Left ventricle myocardium inferior (tissue), 1 donor: ENCODE measurements at places on chromosomes 5 and 9.

- DNase-seq = no peak
Measured at GRCh38 chr9:36276781-36277181, 18.5 kb upstream of the GNE start.

DNA sequence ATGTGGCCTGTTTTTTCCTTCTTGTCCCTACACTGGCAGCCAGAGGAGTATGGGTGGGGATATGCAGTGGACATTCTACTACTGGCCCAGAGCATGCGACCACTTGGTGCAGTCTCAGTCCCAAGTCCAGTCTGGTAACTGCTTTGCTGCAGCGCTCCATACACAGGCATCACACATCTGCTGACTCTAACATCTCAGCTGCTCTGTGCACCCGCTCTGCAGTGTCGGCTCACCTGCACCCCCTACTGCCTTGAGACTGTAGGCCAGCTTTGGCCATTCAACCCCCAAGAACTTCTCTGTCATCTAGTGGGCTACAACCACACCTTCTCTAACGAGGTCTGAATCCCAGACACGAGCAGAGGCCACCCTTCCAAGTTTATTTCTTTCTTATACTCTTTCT lies 46.4 kb upstream of the SLCO6A1 start:
- no peak for DNase-seq

DNA sequence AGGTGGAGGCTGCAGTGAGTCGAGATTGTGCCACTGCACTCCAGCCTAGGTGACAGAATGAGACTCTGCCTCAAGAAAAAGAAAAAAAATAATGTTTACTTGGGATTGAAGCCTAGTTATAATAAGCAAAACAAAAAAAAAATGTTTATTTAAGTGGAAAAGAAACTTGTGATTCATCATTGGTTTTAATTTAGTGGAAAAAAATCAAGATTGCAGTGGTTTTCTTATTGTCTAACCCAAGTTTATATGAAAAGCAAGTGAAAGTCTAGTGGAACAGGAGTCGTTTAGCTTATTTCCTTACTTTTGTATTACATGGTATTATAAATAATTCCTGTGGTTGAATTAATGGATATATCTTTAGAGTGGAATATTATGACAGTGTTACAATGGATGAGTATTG lies 8.4 kb downstream of the CNOT8 start:
- DNase-seq = no peak

DNA sequence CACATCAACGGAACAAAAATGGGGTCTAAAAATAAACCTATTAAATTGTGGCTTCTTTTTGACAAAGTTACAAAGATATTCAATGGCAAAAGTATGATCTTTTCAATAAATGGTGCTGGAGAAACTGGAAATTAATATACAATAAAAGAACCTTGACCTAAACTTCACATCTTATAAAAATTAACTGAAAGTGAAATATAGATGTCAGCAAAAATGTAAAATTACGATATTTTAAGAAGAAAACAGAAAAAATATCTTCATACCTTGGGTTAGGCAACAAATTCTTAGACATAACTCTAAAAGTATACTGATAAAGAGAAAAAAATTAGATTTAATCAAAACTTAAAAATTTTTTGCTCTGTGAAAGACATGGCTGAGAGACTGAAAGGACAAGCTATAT lies 1909.5 kb upstream of the CDH9 start:
- no peak for DNase-seq
